HL-60 (cell line): ENCODE measurements at places on chromosomes 11 and 22.

- DNase-seq = no peak
Measured at GRCh38 chr22:43226377-43227238, 39.7 kb upstream of the TTLL12 start.

DNA sequence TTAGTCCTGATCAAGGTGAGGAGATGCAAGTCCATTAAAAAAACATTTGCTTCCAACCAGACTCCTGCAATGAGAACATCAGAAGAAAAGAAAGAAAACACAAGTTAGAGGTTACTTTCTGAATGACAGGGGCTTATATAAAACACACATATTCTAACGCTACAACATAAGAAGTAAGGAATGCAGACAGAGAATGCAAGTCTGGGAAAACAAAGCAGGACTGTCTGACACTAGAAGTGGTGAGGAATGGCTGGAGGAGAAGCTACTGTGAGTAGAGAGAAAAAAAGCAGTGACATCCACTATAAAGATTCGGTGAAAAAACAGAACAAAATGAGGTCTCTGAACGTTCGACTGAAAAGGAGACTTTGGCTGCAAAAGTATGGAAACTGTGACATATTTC, 12.3 kb downstream of the TMEM216 start:
- no peak for DNase-seq

- DNase-seq = peak; percentile 49
Measured at GRCh38 chr11:95282291-95282751, 51.3 kb upstream of the SESN3 start.

DNA sequence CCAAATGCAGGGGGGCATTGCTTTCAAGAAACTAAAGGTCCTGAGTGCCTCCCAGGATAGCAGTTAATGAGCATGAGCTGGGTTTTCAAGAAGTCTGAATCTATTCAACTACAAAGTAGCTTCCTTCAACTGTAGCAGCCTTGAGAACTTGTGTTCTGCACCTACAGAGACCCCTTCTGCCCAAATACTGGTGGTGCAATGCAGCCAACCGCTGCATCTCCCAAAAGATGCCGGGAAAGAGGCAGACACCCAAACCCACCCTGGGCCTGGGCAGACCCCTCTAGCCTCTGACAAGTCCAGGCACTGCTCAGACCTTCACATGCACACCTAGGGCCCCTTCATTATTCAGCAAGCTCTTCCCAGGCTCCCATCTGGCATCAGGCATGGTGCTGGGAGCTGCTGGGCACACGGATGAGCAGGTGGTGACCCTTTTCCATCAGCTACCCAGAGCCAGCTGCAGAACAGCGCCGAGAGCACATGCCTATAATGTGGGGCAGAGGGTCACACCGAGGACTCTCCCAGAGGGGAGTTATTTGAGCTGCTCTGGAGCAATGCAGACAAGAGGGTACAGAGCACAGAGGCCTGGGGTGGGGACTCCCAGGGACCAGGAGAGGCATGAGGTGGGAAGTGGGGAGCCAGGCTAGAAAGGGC, 44.9 kb upstream of the ETS1 start:
- peak; percentile 43 for DNase-seq

GRCh38 chr11:65661599-65662246, 993 bp downstream of the RELA start:
- DNase-seq = no peak

DNA sequence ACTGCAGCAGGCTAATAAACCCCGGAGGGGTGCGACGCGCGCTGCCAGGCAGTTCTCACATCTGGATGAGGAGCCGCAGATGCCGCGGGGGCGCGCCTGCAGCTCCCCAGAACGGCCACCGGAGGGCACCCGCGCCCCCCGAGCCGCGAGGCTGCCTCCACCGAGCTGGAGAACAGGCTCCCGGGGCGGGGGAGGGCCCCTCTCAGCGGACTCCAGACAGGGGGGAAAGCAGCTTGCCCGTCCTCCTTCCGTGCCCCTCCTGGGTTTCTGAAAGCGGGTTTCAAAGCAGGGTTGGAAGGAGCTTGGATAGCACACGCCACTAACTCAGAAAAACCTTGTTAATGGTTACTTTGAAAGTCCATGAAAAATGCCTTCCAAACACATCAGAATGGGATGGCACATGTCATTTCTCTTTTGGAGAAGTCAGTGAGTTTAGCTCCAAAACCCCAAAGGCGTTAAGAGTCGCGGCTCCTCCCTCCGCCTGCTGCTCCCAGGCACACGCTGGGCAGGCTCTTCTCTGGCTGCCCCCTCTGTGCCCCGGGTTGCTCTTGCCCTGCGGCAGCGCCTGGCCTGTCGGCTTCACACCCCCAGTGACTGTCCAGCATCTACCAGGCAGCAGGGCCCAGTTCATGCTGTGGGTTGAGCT, 317.8 kb downstream of the NTM start:
- DNase-seq = no peak

- DNase-seq = no peak
Measured at GRCh38 chr22:24190159-24190540, 8.9 kb downstream of the SUSD2 start.

DNA sequence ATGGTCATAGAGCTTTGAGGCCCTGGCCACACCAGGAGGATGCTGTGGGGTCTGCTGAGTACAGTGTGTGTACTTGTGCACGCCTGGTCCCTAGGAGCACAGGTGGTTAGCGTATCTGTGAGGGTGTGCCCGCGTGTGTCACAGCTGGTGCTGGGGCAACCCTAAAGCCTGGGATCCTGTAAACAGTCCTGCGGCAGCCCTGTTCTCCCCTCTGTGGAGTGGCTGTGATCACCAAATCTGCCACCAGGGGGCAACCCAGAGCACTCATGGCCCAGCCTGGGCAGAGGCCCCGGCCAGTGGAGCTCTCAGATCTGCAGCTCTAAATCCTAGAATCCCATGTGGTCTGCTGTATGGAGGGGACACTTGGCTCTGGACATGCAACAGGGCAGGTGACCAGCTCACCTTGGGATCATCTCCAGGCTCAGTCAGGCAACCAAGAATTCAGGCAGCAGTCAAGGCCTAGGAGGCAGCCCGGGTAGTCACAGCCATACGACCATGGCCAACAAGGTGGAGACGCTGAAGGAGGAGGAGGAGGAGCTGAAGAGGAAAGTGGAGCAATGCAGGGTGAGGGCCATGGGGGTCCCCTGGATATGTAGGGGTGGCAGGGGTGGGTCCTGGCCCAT, 3.9 kb downstream of the SH3BP1 start:
- DNase-seq = no peak

DNA sequence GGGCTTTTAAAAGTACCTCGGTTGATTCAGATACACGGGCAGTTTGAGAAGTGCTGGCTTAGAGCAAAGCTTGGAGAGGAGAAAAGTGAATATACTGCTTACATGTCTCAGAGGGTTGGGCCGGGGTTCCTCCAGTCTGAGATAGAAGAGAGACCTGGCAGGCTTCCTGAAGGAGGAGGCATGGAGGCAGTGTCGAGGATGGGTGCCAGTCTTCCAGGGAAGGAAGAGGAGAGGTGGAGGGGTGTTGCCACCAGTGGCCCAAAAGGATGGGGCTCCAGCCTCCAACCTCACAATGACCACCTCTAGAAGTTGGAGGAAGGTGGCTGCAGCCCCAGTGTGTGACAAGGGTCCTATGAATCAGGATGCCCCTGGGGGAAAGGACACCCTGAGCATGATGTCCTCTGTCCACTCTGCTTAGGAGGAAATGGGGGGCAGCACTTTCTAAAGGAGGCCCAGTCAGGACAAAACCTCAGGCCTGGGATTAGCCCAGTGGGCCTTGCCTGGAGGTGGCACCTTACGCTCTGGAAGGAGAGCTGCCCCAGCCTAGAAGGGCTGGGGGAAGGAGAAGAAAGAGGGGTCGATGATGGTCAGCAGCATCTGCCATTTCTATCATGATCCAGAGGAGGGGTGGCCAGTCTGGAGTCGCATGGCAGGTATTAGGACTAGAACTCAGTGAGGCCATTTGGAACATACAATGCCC, 65.2 kb downstream of the CD82 start:
- DNase-seq = no peak

- no peak for DNase-seq
Measured at GRCh38 chr22:36086170-36086490, 57.5 kb upstream of the RBFOX2 start.

- DNase-seq = no peak
Measured at GRCh38 chr22:45169591-45170466, 6.1 kb downstream of the NUP50 start.

DNA sequence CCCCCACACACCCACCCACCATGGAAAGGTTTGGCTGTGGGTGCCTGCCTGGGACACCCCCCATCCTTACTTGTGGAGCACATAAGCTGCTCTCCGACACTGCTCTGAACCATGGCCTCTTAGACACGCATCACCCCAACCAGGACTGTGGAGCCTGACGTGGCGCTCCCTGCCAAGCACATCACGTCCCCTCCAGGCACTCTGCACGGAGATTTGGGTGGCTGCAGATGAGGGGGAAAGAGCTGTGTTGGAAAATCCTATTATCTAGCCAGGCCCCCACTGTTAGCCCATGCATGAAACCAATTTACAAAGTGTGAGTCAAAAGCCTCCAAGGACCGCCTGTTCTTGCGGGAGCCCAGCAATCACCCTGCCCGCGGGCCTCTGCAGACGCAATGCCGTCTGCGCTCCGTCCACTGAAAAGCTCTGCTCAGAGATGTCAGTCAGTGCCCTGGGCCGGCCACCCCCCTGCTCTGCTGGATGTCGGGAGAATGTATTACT, 163.4 kb upstream of the NECTIN1 start:
- DNase-seq = no peak

DNA sequence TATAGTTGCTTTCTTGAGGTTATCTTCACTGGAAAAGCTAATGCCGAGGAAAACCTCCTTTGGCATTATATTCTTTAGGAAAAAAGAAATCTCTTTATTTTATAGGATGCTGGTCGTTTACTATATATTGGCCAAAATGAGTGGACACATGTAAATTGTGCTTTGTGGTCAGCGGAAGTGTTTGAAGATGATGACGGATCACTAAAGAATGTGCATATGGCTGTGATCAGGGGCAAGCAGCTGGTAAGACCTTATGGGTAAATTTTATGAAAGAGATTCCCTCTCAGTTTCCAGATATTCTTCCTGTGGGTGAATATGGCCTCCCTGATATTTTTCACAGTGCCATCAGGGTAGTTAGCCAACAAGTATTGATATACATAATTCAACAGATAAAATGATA, 29.4 kb upstream of the TTC36 start:
- no peak for DNase-seq

DNA sequence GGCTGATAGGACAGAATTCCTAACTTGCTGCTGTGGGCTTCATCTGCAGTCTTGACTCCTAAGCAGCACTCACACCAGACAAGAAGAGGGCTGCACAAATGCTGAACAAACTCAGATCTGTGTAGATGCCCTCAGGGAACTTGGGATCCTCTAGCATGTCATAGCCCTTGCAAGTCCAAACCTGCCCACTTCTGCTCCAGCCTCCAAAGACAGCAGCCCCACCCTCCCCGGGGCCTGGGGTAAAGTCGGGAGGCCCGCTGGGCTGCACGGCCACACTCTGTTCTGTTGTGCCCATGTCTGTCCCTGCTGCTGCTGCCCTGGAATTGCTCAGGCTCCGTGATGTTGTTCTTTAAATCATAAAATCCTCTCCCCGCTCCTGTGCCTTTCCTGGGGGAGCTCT, 28.3 kb downstream of the DRD2 start:
- no peak for DNase-seq
